ENCODE measurements at places on chromosomes 6 and 20.

- DNase-seq: no peak
Measured at GRCh38 chr6:1143655-1144054, 168.2 kb upstream of the FOXQ1 start.

DNA sequence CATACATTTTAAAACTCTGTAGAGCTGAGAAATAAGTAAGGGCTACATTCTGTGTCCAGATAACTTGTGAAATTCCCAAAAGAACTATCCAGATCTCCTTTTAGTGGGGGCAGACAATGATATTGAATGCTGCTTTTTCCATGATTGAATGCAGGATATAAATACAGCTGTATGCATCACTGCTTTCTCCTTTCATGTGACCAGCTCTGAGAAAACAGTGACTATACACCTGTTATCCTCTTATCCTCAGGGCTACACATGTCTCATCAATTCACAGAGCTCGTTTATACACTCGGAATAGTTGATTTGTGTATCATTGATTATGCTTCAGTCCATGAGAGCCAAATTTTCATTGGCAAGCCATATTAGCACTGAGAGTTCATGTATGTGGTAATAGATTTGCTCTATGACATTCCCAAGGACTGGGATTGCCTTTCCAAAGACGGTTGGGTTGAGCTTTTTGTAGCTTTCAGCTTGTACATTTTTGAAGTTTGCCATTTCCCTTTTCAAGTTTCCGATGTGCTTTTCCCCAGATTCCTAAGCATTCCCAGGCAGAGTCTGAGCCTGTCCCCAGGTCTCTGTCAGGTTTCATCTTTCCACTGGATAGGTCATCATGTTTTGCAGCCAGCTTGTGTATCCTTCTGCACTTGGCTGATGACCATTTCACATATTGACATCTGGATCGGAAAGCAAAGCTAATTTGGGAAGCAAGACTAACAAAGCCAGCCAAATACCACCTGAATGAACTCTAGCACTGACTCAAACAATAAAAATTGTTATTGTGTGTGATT lies 97.7 kb downstream of the RFX6 start:
- no peak for DNase-seq

GRCh38 chr6:148509800-148510581 lies 167.4 kb downstream of the SASH1 start:
- no peak for DNase-seq

DNA sequence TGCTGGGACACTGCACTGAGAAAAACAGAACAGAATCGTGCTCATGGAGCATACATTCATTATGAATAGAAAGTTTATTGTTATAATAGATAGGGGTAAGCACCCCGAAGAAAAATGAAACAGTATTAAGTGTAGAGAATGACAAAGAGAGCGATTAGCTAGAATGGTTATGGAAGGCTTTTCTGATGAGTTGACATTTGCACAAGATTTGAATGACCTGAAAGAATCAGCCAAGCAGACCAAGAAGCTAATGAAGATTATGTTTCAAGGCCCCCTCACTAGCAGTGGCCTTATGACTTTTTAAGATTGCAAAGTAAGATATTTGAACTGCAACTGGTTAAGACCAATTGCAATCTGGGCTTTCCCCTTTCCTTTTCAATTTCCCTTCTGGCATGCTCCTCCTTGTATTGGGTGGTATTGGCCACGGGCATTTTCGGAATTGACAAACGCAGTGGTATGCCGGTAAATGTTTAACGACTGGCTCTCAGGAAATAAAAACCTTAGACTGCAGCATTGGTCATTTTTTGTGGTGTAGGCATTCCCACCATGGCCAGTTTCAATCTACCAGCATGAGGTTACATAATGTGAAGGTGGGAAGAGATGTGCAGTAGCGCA lies 120.0 kb upstream of the CITED2 start:
- no peak for DNase-seq

- no peak for DNase-seq
Measured at GRCh38 chr6:45631396-45631795, 253.7 kb upstream of the SUPT3H start.

GRCh38 chr6:107489636-107490565 lies at the start of gene SOBP:
SOBP (plus strand) TSS chr6:107490117; CDS start chr6:107490617, 500 bp downstream.
- peak; percentile 30 for DNase-seq

DNA sequence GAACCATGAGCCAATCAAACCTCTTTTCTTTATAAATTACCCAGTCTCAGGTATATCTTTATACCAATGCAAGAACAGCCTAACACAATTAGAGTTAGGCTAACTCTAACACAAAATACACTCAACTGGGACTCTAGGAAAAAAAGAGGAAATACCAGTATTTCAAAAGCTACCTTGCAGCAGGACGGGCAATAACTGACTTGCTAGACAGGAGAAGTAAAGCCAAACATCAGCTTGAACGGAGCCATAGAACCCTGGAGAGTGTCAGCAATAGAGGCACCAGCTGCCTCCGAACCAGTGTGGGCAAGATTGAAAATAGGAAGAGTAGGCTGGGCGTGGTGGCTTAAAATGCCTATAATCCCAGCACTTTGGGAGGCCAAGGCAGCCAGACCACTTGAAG lies 162.0 kb upstream of the SOX4 start:
- no peak for DNase-seq

- no peak for DNase-seq
Measured at GRCh38 chr6:82987951-82988350, 77.7 kb downstream of the UBE3D start.

DNA sequence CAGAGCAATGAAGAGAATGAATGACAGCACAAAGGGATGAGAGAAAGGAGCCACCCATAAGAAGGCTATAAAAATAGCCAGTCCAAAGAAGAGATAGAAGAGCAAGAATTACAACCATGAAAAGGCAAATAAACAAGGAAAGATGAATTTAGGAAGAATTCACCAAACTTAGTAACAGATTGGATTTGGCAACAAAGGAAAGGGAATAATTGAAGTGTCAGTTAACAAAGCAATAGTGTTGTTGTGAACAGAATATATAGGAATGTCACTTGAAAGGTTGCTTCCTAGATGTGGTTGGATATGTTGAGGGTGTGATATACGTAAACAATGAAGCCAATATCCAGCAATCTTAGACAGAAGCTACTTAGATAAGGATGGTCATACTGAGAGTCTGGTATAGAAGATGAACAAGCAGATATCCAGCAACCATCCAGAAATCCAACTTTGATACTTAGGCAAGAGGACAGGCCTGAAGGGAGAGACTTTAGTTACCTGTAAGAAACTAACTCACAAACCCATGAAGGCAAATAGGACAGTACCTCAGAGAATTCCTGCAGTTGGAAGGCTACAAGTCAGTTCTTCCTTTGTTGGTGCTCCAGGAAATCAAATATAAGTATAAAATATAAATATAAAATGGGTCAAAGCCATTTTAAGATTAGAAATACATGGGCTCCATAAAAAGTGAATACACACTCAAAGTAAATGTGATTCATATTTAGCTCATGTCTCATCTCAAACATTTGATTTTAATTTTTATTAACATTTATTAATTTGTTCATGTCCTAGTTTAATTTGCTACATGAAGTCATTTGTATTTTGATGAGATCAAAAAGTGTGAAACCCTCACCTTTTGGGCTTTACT lies 106.5 kb downstream of the HFE start:
- no peak for DNase-seq

- no peak for DNase-seq
Measured at GRCh38 chr6:40689185-40689584, 102.0 kb upstream of the LRFN2 start.

GRCh38 chr6:82906951-82907350 lies 158.7 kb downstream of the UBE3D start:
- DNase-seq: no peak

DNA sequence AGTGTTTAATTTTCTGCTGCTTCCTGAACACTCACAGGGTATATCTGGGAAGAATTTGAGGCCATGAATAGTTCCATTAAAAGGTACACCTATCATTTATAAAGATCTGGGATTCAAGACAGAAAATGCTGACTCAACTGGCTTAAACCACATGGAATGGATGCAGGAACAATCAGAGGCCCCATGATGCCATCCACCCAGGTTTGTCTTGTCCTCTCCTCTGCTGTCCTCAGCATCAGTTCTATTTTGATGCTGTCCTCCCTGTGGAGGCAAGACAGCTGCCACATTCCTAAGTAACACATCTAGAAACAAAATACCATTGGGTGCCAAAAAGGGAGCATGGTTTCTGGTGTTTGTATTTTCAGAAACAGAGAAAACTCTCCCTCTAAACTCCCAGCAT lies 143.4 kb downstream of the ELOVL4 start:
- DNase-seq: no peak

- DNase-seq: no peak
Measured at GRCh38 chr6:87824958-87825491, 123.0 kb upstream of the AKIRIN2 start.

GRCh38 chr6:75620381-75621304 lies 19.0 kb downstream of the SENP6 start:
- DNase-seq: no peak

DNA sequence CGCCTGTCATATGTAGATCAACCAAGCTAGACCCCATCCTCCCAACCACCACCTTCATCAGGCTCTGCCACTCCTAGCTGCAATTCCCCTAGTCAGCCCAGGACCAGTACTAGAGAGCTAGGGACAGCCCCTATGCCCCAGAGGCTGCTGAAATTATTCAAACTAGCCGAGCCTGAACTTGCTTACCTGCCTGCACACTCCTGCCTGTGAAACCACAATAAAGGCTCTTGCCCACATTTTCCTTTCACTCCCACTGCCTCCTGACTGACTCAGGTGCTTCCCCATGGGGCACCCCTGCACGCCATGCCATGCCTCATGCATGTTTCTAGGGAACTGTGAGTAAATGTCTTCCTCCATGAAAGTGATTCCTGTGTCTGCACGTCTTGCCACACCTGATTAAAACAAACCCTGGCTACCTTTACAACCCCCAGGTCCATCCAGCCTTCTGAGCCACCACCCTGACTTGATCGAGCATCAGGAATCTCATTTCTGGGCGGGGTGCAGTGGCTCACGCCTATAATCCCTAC lies 66.5 kb upstream of the IER3 start:
- DNase-seq: no peak

DNA sequence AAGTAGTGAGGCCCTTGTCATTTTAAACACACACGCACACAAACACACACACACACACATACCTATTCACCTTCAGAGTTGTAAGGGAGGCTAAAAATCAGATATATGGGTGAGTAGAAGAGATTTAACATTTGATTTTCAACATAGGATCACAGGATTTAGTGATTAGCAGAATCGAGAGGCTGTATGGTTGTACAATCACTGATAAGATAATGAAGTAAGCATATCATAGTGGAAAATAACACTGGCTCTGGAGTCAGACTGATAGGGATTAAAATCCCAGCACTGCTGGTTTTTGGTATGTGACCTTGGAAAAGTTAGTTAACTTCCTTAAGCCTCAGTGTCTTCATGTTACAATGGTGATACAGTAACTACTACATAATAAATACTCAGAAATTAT lies 40.8 kb downstream of the RNF217 start:
- no peak for DNase-seq

DNA sequence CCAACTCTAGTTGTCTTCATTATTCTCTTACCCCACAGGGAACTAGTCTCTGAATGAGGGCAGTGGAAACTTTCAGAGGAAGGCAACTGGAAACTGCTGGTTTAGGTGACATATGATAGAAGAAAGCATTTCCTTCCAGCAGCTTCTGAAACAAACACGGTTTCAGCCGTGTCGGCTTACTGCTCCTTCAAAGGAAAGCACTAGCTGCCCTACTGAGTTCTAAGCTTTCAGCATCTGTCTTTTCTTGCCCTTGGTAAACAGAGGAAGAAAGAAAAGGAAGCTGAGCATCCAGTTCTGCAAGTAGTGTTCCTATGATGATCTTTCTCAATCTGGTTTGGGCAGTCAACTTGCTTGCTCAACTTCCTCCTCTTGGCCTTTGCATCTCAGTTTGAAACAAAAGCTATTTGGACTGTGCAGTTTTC lies 117.5 kb upstream of the CEP85L start:
- peak; percentile 17 for DNase-seq

GRCh38 chr6:121205569-121205968 lies 128.7 kb downstream of the TBC1D32 start:
- no peak for DNase-seq

GRCh38 chr6:124054034-124054433 lies 250.4 kb downstream of the NKAIN2 start:
- DNase-seq: no peak

- no peak for DNase-seq
Measured at GRCh38 chr6:3293271-3294155, 34.8 kb downstream of the PSMG4 start.

DNA sequence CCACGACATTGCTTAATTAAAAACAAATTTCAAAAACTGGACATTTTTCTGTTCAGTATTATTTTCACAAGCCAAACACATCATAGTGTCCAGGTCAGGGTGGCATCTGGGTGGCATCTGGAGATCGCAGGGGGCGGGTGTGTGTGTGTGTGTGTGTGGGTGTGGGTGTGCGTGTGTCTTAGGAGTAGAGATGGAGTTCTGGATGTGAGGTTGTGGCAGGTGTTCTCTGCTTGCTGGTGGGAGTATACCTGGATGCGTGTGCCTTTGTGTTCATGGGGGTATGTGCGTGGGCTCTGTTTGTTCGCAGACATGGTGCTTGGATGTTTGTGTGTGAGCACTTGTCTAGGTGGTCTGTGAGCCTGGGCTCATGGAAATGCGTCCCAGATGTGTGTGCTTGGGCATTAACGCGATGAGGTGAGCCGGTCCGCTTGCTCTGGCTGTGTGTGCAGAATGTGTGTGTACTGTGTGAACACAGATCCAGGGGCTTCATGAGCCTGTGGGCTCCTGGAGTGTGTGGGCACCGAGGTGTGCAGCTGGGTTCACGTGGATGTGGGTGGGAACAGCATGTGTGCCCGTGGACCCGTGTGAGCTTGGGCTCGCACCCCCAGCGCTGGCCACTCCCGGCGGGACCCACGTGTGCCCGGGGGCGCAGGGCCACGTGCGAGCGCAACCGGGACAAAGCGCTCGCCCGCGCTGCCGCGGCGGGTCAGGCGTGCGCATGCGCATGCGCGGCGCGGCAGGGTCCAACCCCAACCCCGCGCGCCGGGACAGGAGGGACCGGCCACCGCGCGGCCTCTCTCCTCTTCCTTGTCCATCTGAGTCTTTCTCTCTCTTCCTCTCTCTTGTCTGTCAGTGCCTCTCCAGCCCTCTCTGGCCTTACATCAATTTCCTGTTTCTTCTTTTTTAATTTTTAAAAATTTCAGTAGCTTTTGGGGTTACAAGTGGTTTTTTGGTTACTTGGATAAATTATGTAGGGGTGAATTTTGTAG lies 60.4 kb downstream of the SRC start:
- peak; percentile 84 for DNase-seq

DNA sequence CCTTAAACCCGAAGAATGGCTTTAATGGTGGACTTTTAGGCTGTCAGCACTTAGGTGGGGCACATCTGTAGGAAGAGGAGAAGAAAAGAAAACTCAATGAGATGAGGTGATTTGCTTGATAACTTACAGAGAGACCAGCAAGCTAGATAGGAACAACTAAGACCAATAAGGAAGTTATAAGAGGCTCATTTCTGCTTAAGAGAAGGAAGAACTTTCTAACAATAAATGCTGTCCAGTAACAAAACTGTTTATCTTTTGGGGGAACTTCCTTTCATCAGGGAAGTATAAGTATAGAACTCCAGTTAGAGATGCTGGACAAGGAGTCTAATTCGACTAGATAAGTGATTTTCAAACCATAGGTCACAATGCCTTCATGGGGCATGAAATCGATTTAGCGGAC lies 107.2 kb upstream of the SIRPA start:
- DNase-seq: no peak
